Muscle of back (tissue), 13 donors: ENCODE measurements at places on chromosomes 1 and 21. TPM values are rescaled to one million over a fixed set of nuclear protein-coding genes. Genes with fewer than 3 reads are reported as not detected.
A peak's percentile ranks its signal among the peaks of the same experiment; 100 is the strongest.

Gene PROK1
- not detected for polyA plus RNA-seq

Gene TNFRSF4
- polyA plus RNA-seq: 2.4 TPM

DNA sequence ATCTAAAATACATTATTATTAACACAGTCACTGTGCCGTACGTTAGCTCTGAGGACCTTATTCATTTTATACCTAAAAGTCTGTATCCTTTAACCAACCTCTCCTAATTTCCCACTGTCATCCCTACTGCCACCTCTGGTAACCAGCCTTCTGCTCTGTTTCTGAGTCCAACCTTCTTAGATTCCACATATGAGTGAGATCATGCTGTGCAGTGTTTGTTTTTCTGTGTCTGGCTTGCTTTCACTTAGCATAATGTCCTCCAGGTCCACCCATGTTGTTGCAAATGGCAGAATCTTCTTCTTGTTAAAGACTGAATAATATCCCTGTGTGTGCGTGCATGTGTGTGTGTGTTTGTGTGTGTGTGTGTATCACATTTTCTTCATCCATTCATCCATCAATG, 64.2 kb downstream of the ETS2 start:
- no peak for DNase-seq

- no peak for DNase-seq
These were observed 9.0 kb downstream of the CLDN19 start for GRCh38 chr1:42730988-42731387.

Gene ATP6V1G3
- polyA plus RNA-seq: not detected

GRCh38 chr1:87231703-87232367, 96.8 kb upstream of the LMO4 start:
- no peak for DNase-seq

- no peak for DNase-seq
These were observed 950 bp upstream of the INKA2 start for GRCh38 chr1:111739925-111740765.

Gene HAO2
- polyA plus RNA-seq: 0.23 TPM

- DNase-seq: no peak
These were observed 275.7 kb downstream of the MATN1 start for GRCh38 chr1:30447701-30448100.

GRCh38 chr1:66788231-66788939, 12.7 kb downstream of the INSL5 start:
- no peak for DNase-seq

Gene HMGCL
- 20.6 TPM for polyA plus RNA-seq

Gene CFHR1
- polyA plus RNA-seq: 0.30 TPM

Gene RIMKLA
- polyA plus RNA-seq: 0.74 TPM

DNA sequence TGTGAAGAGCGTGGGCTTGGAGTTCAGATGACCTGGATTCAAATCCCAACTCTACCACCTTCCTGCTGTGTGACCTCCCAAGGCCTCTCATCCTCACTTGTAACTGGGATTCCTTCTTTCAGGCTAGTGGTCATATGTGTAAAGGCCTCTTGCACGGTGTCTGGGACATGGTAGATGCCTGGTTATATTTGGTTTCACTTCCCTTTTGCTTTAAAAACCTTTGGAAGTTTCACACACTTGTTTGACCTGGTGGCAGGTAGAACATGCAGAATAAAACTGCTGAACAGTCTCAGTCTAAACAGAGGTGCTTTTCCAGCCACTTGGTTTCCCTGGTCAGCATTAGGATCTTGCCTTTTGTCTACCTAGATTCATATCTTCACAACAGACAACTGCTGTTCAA, 37.0 kb upstream of the RCAN3 start:
- no peak for DNase-seq

- no peak for DNase-seq
These were observed 143.0 kb upstream of the MAGI3 start for GRCh38 chr1:113247355-113247754.

- DNase-seq: no peak
These were observed 290.3 kb upstream of the SGIP1 start for GRCh38 chr1:66243548-66244130.

- peak; percentile 10 for DNase-seq
These were observed 470.3 kb upstream of the NCAM2 start for GRCh38 chr21:20527731-20528460.

- DNase-seq: no peak
These were observed 1.5 kb upstream of the TEX38 start for GRCh38 chr1:46670134-46670533.

DNA sequence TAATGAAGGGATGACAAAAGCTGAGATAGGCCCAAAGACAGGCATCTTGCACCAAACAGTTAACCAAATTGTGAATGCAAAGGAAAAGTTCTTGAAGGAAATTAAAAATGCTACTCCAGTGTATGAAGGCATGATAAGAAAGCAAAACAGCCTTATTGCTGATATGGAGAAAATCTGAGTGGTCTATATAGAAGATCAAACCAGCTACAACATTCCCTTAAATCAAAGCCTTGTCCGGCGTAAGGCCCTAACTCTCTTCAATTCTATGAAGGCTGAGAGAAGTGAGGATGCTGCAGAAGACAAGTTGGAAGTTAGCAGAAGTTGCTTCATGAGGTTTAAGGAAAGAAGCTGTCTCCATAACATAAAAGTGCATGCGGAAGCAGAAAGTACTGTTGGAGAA, 4.3 kb upstream of the ANGEL2 start:
- no peak for DNase-seq

- DNase-seq: no peak
These were observed 176.8 kb downstream of the HHIPL2 start for GRCh38 chr1:222370913-222371675.

Gene VTCN1
- not detected for polyA plus RNA-seq

Gene ALX3
- not detected for polyA plus RNA-seq

GRCh38 chr1:107430540-107431228, 289.8 kb downstream of the NTNG1 start:
- no peak for DNase-seq

DNA sequence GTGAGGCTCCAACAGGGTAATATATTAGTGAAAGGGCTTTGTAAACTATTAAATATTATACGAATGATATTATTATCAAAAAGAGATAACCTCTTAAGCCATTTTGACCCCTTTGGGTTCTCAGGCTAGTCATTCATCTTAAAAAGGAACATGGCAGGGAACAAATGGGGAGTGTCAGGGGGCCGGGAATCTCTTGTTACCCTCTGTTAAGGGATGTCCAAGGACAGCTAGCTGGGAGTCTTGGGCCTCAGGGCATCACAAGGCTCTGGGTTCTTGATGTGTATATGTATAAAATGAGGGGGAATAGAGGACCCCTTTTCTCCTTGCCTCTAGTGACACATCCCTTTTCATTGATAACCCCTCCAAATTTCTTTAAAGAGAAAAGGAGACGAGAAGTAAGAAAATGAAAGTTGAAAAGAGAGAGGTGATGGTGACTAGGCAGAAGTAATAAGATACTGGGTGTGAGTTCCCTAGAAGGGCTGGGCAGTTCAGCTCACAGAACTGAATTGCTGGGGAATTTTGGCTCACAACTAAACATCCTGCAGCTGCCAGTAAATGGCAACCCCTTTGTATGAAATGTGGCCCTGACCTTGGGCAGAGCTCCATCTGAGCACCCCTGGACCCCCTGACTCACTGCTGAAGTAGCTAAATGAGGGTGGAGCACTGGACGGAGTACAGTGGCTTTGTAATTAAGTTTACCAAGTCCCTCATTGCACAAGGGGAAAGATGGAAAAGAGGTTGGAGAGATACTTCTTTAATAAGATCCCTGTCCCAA, 20.0 kb upstream of the ZNF326 start:
- DNase-seq: no peak

DNA sequence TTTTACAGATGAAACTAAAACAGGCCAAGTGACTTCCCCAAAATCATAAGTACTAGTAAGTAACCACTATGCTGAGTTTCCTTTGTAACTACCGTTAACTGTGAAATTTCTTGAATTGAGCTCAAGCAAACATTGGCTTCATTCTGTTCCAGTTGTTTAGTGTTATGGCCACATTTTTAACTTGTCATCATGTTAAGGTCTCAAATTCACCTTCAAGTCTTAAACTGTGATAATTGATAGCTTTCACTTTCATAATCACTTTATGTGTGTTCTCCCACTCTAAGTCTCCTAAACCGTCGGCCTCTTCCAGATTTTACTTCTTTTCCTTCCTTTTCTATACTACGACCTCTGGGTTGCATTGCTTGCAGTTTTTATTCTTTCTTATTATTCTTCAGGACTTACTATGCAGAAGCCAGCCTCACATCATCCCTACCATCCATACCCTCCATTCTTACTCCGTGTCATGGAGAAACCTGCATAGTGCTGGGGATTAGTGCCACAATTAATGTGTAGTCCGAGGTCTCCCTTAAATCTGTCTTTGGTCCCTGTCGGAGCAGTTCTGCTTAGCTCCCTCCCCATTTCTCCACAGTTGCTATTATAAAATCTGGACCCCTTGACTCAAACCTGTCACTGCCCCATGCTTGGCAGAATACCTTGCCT, 5.8 kb downstream of the KIF1B start:
- no peak for DNase-seq

Gene DSCAM
- 0.57 TPM for polyA plus RNA-seq

DNA sequence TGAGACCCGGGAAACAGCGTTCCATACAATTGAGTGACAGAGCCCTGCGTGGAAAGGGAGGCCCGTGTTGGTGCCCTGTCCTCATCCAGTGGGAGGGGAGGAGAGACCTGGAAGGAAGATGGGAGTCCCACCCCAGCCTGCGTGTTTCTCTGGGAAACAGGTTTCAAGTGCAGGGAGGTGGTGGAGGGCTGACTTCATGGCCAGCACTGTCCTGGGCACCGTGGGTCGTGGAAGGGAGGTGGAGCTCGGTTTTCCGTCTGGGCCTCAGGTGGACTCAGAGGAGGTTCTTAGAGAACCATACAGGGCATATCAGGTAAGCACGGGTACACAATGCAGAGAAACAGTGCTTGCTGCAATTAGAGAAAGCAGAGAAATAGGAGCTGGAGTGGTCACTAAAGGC, 222.6 kb downstream of the CAMTA1 start:
- no peak for DNase-seq

Gene ETNK2
- 1.8 TPM for polyA plus RNA-seq

DNA sequence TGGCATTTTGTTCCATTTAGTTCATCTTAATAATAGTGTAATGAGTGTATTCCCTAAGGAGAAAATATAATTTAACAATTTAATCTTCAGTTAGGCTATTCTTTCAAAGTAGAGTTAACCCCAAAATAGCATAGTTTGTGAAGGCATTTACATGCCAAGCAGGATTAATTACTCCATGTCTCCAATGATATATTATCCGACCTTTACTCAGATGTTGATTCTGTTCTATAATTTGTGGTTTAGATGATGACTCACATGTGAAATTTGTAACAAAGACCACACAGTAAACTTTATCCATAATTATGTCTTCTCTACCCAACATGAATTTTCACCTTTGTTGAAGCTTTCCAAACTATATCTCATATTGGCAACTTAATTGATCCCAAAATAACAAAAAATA, 2065.2 kb downstream of the MRPL39 start:
- DNase-seq: no peak

DNA sequence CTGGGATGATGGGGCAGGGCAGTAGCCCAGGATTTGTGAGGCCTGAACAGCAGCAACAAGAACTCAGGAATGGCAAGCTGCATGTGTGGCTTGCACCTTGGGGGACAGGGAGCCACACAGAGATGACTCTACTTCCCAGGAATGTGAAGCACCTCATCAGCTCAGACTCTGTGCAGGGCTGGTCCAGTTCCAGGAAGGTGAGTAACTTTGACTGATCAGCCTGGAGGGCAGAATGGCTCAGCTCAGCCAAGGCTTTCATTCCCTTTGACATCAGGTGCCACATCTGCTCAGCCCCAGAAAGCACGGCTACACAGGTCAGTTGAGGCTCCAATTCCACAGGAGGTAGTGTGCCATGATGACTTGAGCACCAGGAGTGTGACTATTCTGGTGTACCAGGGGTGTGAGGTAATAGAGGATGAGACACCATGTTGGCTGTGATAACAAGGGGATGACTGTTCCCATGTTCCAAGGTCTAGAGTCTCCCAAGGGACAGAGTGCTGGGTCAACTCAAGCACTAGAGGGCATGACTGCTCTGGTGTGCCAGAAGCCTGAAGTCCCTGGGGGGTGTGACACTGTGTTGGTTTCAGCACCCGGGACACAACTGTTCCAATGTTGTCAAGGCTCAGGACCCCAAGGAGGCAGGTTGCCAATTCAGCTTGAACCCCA, 625.8 kb upstream of the ADGRL2 start:
- DNase-seq: no peak

DNA sequence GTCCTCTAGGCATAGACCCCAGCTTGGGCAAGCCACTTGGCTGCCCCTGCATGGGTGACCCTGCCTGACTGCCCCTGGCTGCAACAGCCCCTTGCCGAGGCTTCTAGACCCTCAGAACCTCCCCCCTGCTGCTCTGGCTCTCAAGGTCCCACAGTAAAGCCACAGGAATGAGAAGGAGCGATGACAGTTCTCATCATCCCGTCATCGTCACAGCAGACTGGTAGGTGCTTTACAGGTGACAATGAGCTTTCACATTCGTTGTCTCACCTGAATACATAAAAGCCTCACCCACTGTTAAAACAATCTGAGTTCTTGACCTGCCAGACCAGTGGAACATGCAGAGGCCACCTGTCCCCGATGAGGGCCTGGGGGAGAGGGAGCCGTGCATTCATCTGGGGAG, 36.0 kb upstream of the GPR157 start:
- no peak for DNase-seq

GRCh38 chr21:31042080-31042464, 3.8 kb upstream of the KRTAP19-8 start:
- no peak for DNase-seq

Gene PRR9
- polyA plus RNA-seq: not detected

- DNase-seq: no peak
These were observed 24.9 kb upstream of the NHLH2 start for GRCh38 chr1:115865704-115866380.

Gene SMCP
- not detected for polyA plus RNA-seq
